ENCODE measurements at places on chromosomes 6 and 20.

DNA sequence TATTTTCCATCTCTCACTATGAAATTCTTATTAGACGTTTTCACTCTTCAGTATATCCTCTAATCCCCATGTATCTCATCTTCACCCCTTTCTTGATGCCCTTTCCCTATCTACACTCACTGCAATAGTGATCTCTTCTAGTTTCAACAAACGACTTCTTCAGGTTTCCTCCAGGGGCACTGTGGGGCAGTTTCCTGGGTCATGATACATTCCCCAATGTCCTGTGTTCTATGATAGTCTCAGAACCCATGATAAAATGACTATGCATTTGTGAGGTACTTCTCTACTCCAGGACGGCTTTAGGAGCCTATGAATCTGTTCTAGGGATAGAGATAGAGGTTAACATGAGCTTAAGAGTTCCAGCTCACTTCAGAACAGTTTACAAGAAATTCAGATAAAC, 183.3 kb downstream of the FOXC1 start:
- peaks cover 2% of the 10 kb centered on the region for H3K36me3 ChIP-seq
- no peak overlapping the region for H3K27ac ChIP-seq
- H3K27me3 ChIP-seq, result no peaks in the 10 kb centered on the region

DNA sequence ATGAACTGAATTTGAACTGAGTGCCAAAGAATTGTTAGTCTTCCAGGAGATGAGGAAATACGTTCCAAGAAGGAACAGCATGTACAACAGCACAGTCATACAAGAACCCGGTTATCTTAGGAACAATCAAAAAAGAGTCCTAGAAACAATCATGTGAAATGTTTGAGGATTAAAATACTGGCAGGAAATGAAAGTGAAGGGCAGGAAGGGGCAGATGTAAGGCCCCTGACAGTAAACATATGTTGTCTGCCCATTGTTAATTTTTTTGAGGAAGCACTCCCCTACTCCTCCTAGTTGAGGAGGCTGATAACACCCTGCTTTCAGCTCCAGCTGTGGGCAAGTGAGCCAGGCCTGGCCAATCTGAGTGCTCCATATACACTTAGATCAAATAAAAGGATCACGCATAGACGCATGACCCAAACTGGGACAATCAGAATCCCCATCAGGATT, 220.9 kb downstream of the HACE1 start:
- no peak overlapping the region for H3K4me3 ChIP-seq
- H3K36me3 ChIP-seq, result no peaks in the 10 kb centered on the region
- H3K27me3 ChIP-seq, result peaks cover 3% of the 10 kb centered on the region

GRCh38 chr20:49646126-49646525, 67.6 kb downstream of the B4GALT5 start:
- peaks cover 2% of the 10 kb centered on the region for H3K4me1 ChIP-seq
- H3K27ac ChIP-seq, result no peak overlapping the region
- no peaks in the 10 kb centered on the region for H3K27me3 ChIP-seq
- DNase-seq, result no peak
- H3K36me3 ChIP-seq, result peaks cover 87% of the 10 kb centered on the region
- H3K4me3 ChIP-seq, result no peak overlapping the region

DNA sequence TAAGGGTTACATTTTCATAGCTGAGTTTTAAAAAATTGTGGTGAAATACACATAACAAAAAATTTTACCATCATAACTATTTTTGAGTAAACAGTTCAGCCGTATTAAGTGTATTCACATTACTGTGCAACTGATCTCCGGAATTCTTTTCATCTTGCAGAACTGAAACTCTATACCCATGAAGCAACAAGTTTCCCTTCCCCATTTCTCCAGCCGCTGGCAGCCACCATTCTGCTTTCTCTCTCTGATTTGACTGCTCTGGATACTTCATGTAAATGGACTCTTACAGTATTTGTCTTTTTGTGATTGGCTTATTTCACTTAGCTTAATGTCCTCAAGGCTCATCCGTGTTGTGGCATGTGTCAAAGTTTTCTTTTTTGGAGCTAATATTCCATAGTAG, 341.6 kb downstream of the QKI start:
- H3K27ac ChIP-seq, result no peak overlapping the region
- no peak for DNase-seq
- H3K4me3 ChIP-seq, result no peak overlapping the region

DNA sequence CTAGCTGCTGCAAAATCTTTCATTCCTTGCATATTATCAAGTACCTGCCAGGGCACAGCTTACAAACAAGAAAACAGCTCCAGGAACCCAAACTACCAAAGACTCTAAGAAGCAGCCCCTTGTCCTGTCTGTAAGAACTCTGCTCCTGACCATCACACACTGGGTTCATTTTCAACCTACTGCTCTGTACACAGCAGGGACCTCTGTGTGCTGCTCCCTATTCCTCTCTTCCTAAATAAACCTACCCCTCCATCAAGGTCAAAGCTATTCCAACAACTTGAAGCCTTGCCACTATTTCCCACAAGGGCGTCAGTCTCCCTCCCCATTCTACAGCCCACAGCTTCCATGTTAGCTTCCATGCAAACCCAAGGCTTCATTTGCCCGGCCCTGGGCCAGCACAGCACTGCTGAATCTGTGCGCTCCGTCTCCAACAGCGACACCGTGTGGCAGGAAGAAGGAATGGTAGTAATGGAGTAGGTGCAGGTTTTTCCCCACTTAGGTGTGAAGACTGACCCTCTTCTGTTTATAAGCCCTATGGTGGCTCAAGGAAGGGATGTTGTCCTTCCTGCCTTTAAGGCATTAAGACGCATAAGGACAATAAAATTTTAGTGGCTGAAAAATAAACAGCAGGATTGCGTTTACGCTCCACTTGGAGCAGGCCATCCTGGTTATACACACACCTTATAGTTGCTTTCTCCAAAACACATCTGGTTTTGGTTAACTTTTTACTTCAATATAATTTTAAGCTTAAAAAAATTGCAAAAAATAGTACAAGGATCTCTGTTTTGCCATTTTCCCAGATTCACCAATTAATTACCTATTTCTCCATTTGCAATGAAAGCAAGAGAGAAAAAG, 115.2 kb upstream of the NXT1 start:
- no peak overlapping the region for H3K4me3 ChIP-seq
- peak; percentile 45 for DNase-seq
- H3K27ac ChIP-seq, result no peak overlapping the region
- no peaks in the 10 kb centered on the region for H3K4me1 ChIP-seq
- H3K36me3 ChIP-seq, result no peaks in the 10 kb centered on the region
- peaks cover 7% of the 10 kb centered on the region for H3K27me3 ChIP-seq

- H3K27ac ChIP-seq, result no peak overlapping the region
- peaks cover 12% of the 10 kb centered on the region for H3K4me1 ChIP-seq
These were observed 2.2 kb upstream of the RAET1E start for GRCh38 chr6:149899926-149900619.

- peaks cover 37% of the 10 kb centered on the region for H3K4me1 ChIP-seq
- H3K27me3 ChIP-seq, result peaks cover 2% of the 10 kb centered on the region
- DNase-seq, result no peak
- H3K4me3 ChIP-seq, result no peak overlapping the region
- no peaks in the 10 kb centered on the region for H3K36me3 ChIP-seq
- H3K27ac ChIP-seq, result no peak overlapping the region
These were observed 28.6 kb upstream of the GTSF1L start for GRCh38 chr20:43755390-43755789.

- H3K27me3 ChIP-seq, result peaks cover 23% of the 10 kb centered on the region
- peak overlapping the region; percentile 42 for H3K4me3 ChIP-seq
- no peak overlapping the region for H3K27ac ChIP-seq
- peaks cover 8% of the 10 kb centered on the region for H3K4me1 ChIP-seq
- H3K36me3 ChIP-seq, result no peaks in the 10 kb centered on the region
These were observed 31.5 kb downstream of the CFAP61 start for GRCh38 chr20:20083807-20084206.

- H3K4me3 ChIP-seq, result no peak overlapping the region
- H3K27ac ChIP-seq, result no peak overlapping the region
- no peaks in the 10 kb centered on the region for H3K36me3 ChIP-seq
- H3K27me3 ChIP-seq, result peaks cover 44% of the 10 kb centered on the region
- DNase-seq, result no peak
These were observed 7.4 kb upstream of the CD24 start for GRCh38 chr6:106981926-106982325.

GRCh38 chr6:82247505-82248272, at the start of gene IBTK:
IBTK (minus strand) TSS chr6:82247744; CDS start chr6:82240486, 7,258 bp downstream.
- peak; percentile 97 for DNase-seq
- peaks cover 39% of the 10 kb centered on the region for H3K4me1 ChIP-seq
- peak within 1 kb of the TSS; percentile 96 for H3K27ac ChIP-seq
- no peaks in the 10 kb centered on the region for H3K27me3 ChIP-seq
- H3K36me3 ChIP-seq, result peaks cover 38% of the 10 kb centered on the region

DNA sequence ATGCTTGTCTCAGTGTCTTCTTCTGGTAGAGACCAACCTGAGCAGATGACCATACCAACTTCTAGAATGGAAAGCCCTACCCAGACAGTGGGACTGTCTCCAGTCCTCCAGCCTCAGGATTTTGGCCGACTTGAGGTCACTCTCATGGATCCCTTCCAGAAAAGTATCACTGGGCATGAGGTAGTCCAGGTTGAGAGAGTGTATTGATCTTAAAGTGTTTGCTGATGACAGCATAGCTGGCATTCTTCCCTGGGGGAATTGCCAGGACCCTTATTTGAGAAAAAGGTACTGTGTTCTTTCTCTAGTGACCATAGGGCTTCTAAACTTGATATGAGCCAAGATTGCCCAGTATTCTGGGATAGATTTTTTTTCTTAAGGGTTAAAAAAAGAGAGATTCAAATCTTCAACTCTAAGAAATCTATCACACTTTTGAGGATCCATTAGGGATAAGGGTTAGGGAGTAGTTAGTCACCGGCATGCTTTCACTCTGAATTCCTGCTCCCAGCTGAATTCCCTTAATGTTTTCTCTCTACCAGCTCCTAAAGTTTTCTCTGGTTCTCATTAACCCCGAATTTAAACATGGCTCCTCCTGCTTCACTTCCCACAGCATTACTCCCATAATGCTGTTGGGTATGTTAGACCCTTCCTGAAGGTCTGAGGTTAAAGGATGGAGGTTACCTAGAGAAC, 73.6 kb upstream of the FLRT3 start:
- no peak overlapping the region for H3K27ac ChIP-seq
- no peak overlapping the region for H3K4me3 ChIP-seq
- no peak for DNase-seq
- H3K36me3 ChIP-seq, result no peaks in the 10 kb centered on the region
- no peaks in the 10 kb centered on the region for H3K27me3 ChIP-seq
- H3K4me1 ChIP-seq, result no peaks in the 10 kb centered on the region

DNA sequence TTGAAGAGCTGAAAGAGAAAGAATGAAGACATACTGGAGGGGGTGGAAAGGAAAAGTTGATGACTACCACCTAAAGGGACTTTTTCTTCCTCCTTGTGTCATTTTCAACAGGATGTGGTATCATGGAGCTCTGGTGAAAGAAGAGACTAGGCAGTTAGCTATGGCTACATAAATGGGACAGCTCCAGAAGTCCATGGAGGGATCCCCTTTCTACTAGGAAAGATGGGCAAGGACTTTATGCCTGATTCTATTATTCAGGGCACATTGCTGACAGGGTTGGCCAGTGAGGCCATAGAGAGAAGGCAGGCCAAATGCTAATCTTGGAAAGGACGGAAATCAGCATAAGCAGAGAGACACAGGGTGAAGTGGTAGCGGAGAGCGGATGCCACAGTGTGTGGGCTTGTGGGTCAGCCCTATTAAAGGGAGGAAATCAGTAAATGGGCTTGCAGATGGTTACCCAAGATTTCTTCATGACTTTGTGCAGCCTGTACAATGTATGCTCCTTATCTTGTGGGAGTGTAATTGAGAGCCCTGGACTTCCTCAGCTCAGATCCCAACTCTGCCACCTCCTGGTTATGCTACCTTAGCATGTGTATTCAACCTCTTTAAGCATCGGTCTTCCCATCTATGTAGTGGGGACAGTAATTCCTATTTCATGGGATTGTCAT, 77.4 kb upstream of the TMEM170B start:
- H3K36me3 ChIP-seq, result no peaks in the 10 kb centered on the region

DNA sequence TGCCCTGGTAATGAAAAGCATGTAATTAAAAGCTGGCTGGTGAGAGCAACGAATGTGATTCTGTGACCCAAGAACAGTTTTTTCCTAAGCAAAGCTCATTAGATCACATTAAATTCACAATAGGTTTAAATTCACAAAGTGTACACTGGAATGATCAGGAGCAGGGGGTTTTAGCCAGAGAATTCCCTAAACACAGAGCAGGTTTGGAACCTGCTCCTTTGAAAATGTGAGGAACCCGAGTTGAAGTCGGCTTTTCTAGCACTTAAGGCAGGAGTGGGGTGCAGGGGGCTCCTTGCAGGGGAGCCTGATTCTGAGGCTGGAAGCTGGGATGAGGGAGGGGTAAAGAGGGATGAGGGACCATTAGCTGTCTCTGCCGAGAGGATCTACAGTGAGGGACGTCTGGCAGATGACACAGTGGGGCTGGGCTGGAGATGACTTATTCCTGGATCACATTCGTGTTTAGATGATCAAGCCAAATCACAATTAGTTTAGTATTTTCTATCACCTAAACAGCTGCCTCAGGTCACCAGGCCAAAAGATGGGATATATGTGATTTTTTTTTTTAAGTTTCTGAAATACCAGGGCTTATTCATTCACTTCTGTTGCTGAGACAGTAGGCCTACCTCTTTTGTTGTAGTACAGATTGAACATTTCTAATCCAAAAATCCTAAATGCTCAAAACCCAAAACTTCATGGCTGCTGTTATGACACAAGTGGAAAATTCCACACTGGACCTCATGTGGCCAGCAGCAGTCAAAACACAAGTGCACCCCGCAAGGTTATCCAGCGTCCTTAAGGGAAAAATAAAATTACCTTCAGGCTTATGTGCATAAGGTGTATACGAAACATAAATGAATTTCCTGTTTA, 93.1 kb upstream of the HIVEP1 start:
- no peak overlapping the region for H3K4me3 ChIP-seq
- no peaks in the 10 kb centered on the region for H3K36me3 ChIP-seq
- H3K27me3 ChIP-seq, result no peaks in the 10 kb centered on the region
- H3K27ac ChIP-seq, result no peak overlapping the region

GRCh38 chr20:37925265-37926165, 22.6 kb downstream of the VSTM2L start:
- DNase-seq, result no peak
- H3K27ac ChIP-seq, result no peak overlapping the region
- no peak overlapping the region for H3K4me3 ChIP-seq

DNA sequence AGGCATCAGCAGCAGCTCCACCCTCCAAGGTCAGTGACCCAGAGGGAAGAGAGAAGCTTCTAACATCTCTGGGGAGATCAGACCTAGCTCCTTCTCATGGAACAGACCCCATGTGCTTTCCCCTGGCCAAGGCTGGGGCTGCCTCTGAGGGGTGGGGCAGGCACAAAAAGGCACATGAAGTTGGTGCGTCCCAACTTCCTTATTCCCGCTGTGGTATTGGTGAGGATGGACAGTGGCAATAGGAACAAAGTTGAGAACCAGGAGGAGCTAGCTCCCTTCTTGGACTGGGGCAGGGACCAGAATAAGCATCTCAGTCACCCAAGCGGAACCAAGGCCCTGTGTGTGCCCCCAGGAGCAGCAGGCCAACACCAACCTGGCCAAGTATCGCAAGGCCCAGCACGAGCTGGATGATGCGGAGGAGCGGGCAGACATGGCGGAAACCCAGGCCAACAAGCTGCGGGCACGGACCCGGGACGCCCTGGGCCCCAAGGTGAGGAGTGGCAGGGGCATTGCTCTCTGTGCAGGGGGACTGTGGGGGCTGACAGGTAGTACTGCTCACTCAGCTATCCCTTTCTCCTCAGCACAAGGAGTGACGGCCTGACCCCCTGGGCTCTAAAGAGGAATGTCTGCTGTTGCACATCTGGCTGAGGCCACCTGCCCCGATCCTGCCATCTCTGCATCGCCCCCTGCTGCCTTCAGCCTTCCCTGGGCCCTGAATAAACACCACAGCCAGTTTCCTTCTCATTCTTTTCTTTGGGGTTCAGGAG, 46.1 kb downstream of the MYH7B start:
- H3K27me3 ChIP-seq, result no peaks in the 10 kb centered on the region
- no peak overlapping the region for H3K4me3 ChIP-seq
- DNase-seq, result no peak
- no peaks in the 10 kb centered on the region for H3K4me1 ChIP-seq

All from activated T-cell treated with anti-CD3 and anti-CD28 coated beads, Interleukin-2, amount 50 U/mL, for 24 hours (primary cell).